ENCODE measurements at places on chromosomes 1 and 21.

GRCh38 chr21:29078869-29079767 lies 5.7 kb upstream of the CCT8 start:
- DNase-seq: no peak

DNA sequence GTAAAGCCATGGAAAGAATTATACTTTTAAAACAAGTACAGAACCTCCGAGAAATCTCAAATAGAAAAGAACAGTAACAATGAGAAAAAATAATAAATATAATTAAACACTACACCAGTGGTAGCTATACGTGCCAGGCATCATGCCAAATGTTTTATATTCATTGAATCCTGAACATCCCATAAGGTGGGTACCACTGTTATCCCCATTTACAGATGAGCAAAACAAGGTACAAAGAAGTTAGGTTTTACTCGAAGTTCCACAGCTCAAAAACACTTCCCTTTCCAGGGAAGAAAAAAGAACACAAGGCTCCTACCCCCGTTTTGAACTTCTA lies 33.4 kb downstream of the JAK1 start:
- DNase-seq: no peak

GRCh38 chr1:58249388-58249736 lies 297.2 kb downstream of the OMA1 start:
- no peak for DNase-seq

- no peak for DNase-seq
These were observed 19.2 kb upstream of the PEF1 start for GRCh38 chr1:31663622-31664452.

- DNase-seq: no peak
These were observed 702.3 kb downstream of the BRINP3 start for GRCh38 chr1:189775343-189775742.

- no peak for DNase-seq
These were observed 135.0 kb downstream of the FOXD2 start for GRCh38 chr1:47572731-47573430.

GRCh38 chr1:190852611-190853010 lies 374.9 kb upstream of the BRINP3 start:
- DNase-seq: no peak

DNA sequence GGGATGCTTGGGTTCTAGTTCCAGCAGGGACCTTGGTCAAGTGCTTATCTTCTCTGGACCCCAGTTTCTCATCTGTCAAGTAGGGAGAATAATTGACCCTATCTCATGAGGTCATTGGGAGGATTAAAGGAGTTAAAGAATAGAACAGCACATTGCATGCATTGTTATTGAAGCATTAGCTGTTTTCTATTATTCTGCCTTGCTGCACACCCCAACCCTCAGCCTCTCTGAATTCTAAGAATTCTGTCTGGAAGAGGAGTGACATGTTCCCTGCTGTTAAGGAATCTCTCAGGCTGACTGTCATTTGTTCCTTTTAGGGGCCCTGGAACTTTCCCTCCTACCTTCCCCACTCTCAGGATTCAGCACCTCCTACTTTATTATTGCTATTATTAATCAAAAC lies 73.9 kb downstream of the NENF start:
- no peak for DNase-seq

DNA sequence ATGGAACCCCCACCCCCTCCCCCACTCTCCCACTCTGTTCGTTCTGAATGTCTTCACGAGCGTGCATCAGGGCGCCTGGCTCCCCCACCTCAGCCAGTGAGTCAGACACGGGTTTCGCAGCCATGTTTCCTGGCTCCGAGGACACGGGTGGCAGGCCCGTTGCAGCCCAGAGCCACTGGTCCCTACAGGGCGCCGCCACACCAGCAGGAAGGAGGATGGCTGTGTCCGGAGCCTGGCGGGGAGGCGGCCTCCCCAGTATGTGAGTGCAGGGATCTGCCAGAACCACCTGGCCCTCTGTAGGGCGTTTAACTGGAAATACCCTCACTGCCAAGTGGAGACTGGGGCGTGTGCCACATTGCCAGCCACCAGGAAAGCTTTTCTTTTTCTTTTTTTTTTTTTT lies 18.5 kb downstream of the CSTB start:
- DNase-seq: no peak

- DNase-seq: no peak
These were observed 90.9 kb upstream of the PGD start for GRCh38 chr1:10308001-10308400.

GRCh38 chr1:7931446-7931812 lies 9.2 kb downstream of the TNFRSF9 start:
- DNase-seq: no peak

- DNase-seq: no peak
These were observed 9.2 kb upstream of the TRAF3IP3 start for GRCh38 chr1:209746451-209747165.

- DNase-seq: no peak
These were observed 7.0 kb downstream of the S100A10 start for GRCh38 chr1:151986501-151987190.
